Endothelial cell of umbilical vein (primary cell): ENCODE measurements at places on chromosomes 16 and 17. TPM values are rescaled to one million over a fixed set of nuclear protein-coding genes. Genes with fewer than 3 reads are reported as not detected.

Gene KIF18B
- 24.5 and 25.2 TPM in 2 replicates for polyA plus RNA-seq

Gene ORC6
- 11.1 and 15.9 TPM in 2 replicates for polyA plus RNA-seq

Gene PPP1R27
- not detected in 2 replicates for polyA plus RNA-seq

DNA sequence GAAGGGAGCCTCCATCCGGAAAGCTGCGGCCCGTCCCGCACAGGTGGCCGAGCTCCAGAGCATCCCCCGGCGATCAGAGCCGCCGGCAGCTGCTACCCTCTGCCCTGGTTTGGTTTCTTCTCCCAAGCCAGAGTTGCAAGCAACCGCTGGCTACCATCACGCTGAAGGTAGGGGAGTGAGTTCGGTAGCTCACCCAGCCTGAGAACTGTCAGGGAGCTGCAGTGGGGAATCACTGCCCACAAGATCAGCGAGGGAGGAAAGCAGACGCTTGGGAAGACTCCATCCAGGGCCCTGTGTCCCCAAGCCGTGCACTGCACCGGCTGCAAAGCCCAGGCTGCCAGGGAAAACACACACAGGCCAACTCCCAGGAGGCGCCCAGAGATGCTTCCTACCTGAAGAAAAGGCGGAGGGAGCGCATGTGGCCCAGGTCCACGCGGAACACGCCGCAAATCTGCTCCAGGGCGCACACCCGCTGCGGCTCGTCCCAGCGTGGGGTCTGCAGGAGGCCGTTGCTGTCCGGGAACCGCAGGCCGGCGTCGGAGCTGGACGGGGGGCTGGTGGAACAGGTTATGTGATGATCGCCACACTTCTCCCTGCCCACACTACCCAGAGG is 83.3 kb downstream of the TBC1D16 start:
- H3K4me1 ChIP-seq: no peaks in the 10 kb centered on the region
- no peaks in the 10 kb centered on the region for H3K27me3 ChIP-seq
- no peak for DNase-seq
- no peak overlapping the region for H3K4me3 ChIP-seq

DNA sequence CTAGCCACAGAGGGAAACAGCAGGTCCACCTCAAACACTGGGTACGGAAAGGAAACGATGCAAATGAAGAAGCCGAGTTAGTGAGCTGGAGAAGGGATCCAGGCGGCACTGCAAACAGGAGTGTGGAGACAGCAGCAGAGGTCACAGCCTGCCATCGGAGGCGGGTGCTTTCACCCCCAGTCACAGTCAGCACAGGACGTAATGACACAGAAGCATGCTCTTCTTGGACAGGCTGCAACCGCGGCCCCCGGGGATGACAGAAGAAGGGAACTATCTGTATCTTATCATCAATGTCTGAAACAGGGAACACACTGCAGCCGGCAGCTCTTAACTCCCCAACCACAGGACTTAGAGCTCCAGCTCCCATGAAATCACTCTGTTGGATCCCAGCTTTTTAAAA is 16.1 kb upstream of the SLC38A8 start:
- no peaks in the 10 kb centered on the region for H3K27me3 ChIP-seq
- H3K36me3 ChIP-seq: peaks cover 42% of the 10 kb centered on the region
- no peak overlapping the region for H3K27ac ChIP-seq
- H3K4me3 ChIP-seq: no peak overlapping the region
- no peak for DNase-seq
- peaks cover 7% of the 10 kb centered on the region for H3K4me1 ChIP-seq

DNA sequence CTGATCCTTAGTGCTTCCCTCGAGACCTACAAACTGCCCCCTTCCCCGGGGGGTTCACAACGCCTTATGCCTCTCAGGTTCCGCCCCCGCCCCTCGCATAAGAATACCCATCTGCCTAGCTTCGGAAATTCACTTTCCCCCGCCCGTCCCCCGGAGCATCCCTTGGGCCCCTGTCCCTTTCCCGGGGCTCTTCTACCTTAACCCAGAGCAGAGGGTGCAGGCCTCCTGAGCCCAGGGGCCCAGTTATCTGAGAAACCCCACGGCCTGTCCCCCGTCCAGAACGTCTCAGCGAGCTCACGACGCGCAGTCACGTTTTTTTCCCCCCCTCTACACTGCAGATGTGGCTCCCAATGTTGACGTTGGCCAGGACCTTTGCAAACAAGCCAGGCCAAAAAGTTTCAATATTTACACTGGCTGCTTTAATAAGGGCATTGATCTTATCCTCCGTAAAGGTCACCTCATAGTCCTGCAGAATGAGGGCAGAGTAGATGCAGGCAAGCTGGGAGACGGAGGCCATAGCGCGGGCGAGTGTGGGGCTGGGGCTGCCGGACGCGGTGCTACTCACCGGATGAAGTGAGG is 1.4 kb upstream of the NBR1 start:
- peak overlapping the region; percentile 75 for H3K4me3 ChIP-seq
- no peaks in the 10 kb centered on the region for H3K27me3 ChIP-seq
- DNase-seq: no peak
- H3K27ac ChIP-seq: peak overlapping the region; percentile 55

DNA sequence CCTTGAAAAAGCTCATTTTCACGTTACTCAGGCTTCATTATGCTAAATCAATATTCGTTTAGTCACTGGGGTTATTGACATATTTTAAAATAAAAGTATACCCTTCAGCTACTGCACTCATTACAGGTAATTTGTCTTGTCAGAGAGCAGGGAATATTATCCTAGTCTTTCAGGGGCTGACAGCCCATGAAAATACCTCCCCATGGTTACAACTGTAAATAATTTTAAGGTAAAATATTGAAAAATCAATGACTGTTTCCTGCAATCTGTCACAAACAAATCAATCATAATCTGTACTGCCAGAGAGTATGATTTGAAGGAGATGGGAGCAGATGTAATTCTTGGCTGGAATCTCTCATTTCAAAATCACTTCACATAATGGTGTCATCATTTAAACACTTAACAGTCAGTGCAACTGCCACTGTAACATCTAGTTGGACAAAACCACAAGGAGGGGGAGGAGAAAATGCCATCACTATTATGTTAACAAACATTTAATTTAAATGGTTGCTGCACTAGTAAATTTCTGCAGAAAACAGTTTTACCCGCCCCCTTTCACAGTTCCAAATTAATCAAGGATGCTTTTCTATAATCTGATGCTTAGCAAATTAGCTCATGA is 9.3 kb upstream of the IRX5 start:
- H3K27ac ChIP-seq: no peak overlapping the region
- H3K36me3 ChIP-seq: no peaks in the 10 kb centered on the region
- peaks cover 3% of the 10 kb centered on the region for H3K27me3 ChIP-seq
- DNase-seq: no peak
- no peak overlapping the region for H3K4me3 ChIP-seq

GRCh38 chr17:30961209-30962188 is 9.3 kb upstream of the RNF135 start:
- no peak overlapping the region for H3K27ac ChIP-seq
- peaks cover 6% of the 10 kb centered on the region for H3K27me3 ChIP-seq
- H3K36me3 ChIP-seq: no peaks in the 10 kb centered on the region

DNA sequence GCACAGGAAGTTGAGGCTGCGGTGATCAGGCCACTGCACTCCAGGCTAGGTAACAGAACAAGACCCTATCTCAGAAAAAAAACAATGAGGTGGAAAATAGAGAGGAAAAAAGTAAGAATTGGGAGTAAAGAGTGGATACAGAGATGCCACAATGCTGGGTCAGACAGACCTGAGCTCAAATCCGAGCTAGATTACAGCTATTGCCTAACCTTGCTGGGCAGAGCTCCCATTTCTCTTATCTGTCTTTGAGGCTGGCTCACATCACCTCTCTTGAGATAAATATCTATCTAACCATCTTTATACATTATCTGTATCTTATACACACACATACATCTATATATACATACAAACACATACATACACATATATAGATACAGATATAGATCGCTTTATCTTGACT is 59.0 kb downstream of the ACSM2B start:
- H3K4me3 ChIP-seq: no peak overlapping the region
- DNase-seq: no peak
- no peaks in the 10 kb centered on the region for H3K4me1 ChIP-seq
- H3K27ac ChIP-seq: no peak overlapping the region

DNA sequence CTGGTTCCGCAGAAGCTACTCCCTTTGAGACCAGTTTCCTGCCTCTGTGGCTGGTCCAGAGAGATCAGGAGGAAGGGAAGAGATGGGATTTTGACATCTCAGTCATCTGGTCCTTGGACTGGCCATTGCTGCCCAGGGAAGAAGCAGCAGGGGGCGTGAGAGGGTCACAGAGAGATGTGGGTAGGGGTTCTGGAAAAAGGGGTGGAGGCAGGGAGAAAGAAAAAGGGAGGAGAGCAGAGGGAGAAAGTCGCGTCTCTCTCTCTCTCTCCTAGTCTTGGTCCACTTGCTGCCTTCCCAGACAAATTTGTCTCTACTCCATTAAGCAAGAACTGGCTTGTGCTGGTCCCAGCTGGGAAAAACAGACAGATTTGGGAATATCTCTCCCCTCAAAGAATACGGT is 4.4 kb downstream of the SHBG start:
- H3K4me3 ChIP-seq: no peak overlapping the region
- no peak overlapping the region for H3K27ac ChIP-seq
- H3K36me3 ChIP-seq: no peaks in the 10 kb centered on the region
- no peaks in the 10 kb centered on the region for H3K4me1 ChIP-seq

GRCh38 chr16:70589998-70590471 is 56.3 kb upstream of the IL34 start:
- H3K27ac ChIP-seq: no peak overlapping the region
- peak; percentile 19 for DNase-seq
- peaks cover 9% of the 10 kb centered on the region for H3K4me1 ChIP-seq
- H3K36me3 ChIP-seq: no peaks in the 10 kb centered on the region
- no peaks in the 10 kb centered on the region for H3K27me3 ChIP-seq
- H3K4me3 ChIP-seq: no peak overlapping the region

GRCh38 chr17:62630365-62631085 is 3.1 kb downstream of the MRC2 start:
- no peak overlapping the region for H3K4me3 ChIP-seq
- H3K27ac ChIP-seq: no peak overlapping the region
- no peak for DNase-seq

GRCh38 chr16:8564934-8565345 is 25.4 kb downstream of the TMEM114 start:
- H3K27me3 ChIP-seq: no peaks in the 10 kb centered on the region
- H3K4me1 ChIP-seq: no peaks in the 10 kb centered on the region
- no peak overlapping the region for H3K27ac ChIP-seq

DNA sequence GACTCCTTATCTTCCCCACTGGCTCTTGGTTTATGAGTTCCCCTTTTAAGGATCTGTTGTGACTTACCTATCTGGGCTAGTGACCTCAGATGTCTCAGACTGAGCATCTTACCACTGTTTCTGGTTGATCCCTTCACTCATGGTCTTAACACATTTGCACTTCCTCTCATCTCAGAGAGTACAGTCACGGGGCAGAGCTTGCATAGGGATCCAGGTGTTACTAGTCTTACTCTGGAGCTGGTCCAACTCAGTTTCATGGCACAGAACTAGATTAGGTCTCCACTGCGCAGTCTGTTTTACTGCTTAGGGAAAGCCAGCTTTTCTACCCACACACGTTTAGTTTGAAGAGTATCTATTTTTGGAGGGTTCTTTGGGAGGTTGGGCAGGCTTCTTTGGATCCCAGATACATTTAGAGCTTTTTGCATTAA is 10.2 kb downstream of the GABARAPL2 start:
- H3K36me3 ChIP-seq: peaks cover 14% of the 10 kb centered on the region
- no peaks in the 10 kb centered on the region for H3K27me3 ChIP-seq
- no peak overlapping the region for H3K27ac ChIP-seq

- no peak overlapping the region for H3K4me3 ChIP-seq
- H3K36me3 ChIP-seq: no peaks in the 10 kb centered on the region
- H3K27ac ChIP-seq: no peak overlapping the region
- H3K27me3 ChIP-seq: no peaks in the 10 kb centered on the region
Measured at GRCh38 chr17:3865176-3865575, 19.1 kb upstream of the NCBP3 start.

DNA sequence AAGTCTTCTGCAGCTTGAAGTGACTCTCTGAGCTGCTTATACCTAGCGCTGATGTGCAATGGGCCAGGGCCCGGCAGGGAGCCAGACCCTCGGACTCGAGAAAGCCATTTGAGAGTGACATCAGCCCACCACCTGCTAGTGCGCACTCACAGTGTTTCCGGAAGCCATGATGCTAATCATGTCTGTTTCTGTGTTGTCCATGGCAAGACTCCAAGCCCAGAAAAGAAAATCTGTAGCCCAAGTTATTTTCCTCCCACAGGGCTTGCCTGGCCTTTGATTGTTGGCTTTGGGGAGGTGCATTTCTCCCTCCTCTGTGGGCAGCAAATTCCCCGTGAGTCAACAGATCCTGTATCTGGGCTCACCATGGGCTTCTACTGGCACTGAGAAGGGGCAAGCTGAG is 1.8 kb upstream of the CDRT4 start:
- DNase-seq: peak; percentile 72
- peaks cover 10% of the 10 kb centered on the region for H3K4me1 ChIP-seq
- no peaks in the 10 kb centered on the region for H3K36me3 ChIP-seq
- no peak overlapping the region for H3K4me3 ChIP-seq
- peak overlapping the region; percentile 0 for H3K27ac ChIP-seq

- no peak overlapping the region for H3K4me3 ChIP-seq
- H3K27ac ChIP-seq: no peak overlapping the region
- H3K4me1 ChIP-seq: peaks cover 17% of the 10 kb centered on the region
- no peaks in the 10 kb centered on the region for H3K27me3 ChIP-seq
- H3K36me3 ChIP-seq: no peaks in the 10 kb centered on the region
Measured at GRCh38 chr17:2363851-2364762, 26.8 kb downstream of the SGSM2 start.

DNA sequence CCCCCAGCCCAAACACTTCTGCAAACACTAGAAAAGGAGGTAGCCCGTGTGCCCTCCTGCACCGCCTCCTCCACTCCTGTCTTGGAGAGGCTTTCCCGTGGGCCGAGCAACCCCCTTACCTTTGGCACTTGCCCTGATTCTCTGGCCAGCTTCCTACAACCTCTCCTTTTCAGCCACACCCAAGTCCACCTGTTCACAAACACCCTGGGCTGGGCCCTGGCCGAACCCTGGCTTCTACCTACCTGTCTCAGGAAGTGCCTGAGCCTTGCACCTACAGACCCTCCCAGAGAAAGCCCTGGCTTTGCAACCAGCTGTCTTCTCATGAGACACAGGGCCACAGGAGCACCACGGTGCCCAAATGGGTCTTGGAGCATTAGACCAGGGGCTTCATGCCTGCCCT is 2.0 kb upstream of the ANTKMT start:
- no peaks in the 10 kb centered on the region for H3K27me3 ChIP-seq
- peaks cover 24% of the 10 kb centered on the region for H3K4me1 ChIP-seq
- no peak overlapping the region for H3K4me3 ChIP-seq

- no peak for DNase-seq
- H3K4me1 ChIP-seq: no peaks in the 10 kb centered on the region
- H3K27ac ChIP-seq: no peak overlapping the region
- no peaks in the 10 kb centered on the region for H3K36me3 ChIP-seq
- H3K27me3 ChIP-seq: peaks cover 38% of the 10 kb centered on the region
Measured at GRCh38 chr17:27793906-27794569, 6.3 kb downstream of the NOS2 start.

GRCh38 chr16:76565542-76565941 is 288.3 kb downstream of the CNTNAP4 start:
- no peaks in the 10 kb centered on the region for H3K36me3 ChIP-seq
- no peaks in the 10 kb centered on the region for H3K27me3 ChIP-seq
- no peaks in the 10 kb centered on the region for H3K4me1 ChIP-seq
- no peak overlapping the region for H3K4me3 ChIP-seq
